Stimulated activated CD4-positive, alpha-beta T cell treated with anti-CD3 and anti-CD28 coated beads, TNF-alpha, amount 100 ng/mL, for 1 hour (primary cell): ENCODE measurements at places on chromosomes 5 and 9.

- no peak for DNase-seq
These were observed 244.6 kb downstream of the CACNA1B start for GRCh38 chr9:138122201-138122600.

DNA sequence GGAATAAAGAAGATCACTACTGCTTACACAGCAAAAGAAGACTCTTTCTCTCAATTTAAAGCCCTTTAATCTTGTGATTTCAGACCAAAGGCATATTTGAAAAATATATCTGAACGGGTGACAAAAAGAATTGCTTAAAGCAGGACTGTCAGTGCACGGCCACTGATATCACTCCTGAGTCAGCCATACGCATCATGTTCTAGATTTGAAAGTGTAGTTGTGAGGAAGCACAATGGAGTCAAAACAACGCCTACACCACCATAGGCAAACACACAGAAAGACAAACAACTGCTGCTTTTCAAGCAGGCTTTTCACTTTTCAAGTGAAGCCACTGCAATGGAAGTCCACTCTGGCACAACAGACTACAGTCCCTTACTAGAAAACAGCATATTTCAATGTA lies 141.7 kb downstream of the AUH start:
- DNase-seq, result no peak

DNA sequence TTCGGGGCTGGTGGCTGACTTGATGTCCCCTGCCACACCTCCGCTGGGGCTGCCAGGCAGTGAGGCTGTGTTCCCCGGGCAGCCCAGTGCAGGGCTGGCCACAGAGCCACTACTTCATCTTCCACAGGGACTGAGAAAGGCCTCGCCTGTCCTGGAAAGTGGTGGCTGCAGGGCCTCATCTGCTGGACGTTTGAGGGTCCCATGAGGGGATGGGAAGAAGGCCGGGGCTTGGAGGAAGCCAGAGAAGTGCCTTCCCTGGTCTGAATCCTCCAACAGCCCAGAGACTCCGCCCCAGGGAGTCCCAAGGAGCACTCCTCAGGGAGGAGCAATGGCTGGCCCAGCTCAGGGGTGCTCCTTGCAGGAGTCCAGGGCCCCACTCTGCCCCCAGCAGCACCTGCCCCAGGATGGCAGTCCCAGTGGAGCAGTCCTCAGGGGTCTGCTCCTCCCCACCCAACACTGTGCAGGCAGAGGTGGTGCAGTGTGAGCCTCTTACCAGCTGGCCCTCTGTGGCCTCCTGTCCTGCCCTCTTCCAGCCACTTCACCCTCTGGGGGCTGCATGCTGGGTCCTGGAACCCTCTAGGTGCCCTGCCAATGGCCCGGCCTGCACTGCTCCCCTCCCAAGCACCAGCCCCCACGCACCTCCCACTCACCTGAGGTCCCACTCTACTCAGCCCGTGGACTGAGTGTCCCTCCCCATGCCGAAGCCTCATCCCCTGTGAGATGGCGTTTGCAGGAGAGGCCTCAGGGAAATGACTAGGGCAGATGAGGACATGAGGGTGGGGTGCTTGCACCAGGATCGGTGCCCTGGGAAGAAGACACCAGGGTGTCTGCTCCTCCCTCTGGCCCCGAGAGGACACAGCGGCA lies 47.3 kb upstream of the COL5A1 start:
- no peak for DNase-seq

- no peak for DNase-seq
These were observed 3.7 kb upstream of the ENTPD2 start for GRCh38 chr9:137057545-137057944.
